ENCODE measurements at places on chromosomes 4 and X. TPM values are rescaled to one million over a fixed set of nuclear protein-coding genes. Genes with fewer than 3 reads are reported as not detected.

- H3K27ac ChIP-seq: no peak overlapping the region
- DNase-seq: no peak
- no peak overlapping the region for H3K4me3 ChIP-seq
- H3K4me1 ChIP-seq: no peaks in the 10 kb centered on the region
- H3K36me3 ChIP-seq: no peaks in the 10 kb centered on the region
Observed at GRCh38 chr4:173707658-173708419, 177.8 kb upstream of the HAND2 start.

GRCh38 chr4:17812801-17813200 lies 2.0 kb downstream of the NCAPG start:
- no peaks in the 10 kb centered on the region for H3K27me3 ChIP-seq
- peaks cover 17% of the 10 kb centered on the region for H3K4me1 ChIP-seq
- no peaks in the 10 kb centered on the region for H3K36me3 ChIP-seq
- no peak overlapping the region for H3K27ac ChIP-seq

The TREX2 gene
- 1.6 TPM for total RNA-seq

DNA sequence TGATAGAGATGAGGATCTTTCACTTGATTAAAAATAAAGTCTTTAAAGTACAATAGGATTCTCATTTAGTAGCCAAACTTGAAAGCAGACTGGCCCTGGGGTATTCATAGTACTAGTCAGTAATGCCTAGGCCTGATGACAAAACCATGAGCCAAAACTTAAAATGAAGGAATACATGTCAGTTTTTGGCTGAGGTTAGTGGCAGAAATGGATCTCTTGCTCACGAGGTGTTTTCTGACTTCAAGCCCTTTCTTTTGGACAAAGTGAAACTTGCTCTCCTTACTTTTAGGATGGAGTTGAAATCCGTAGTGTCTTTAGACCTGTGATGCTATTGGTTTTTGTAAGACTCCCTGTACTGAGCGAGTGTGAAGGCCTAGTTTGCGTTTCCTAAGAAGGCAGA lies 157.7 kb downstream of the CCNG2 start:
- no peaks in the 10 kb centered on the region for H3K4me1 ChIP-seq
- H3K27ac ChIP-seq: no peak overlapping the region
- no peaks in the 10 kb centered on the region for H3K27me3 ChIP-seq
- no peak overlapping the region for H3K4me3 ChIP-seq

DNA sequence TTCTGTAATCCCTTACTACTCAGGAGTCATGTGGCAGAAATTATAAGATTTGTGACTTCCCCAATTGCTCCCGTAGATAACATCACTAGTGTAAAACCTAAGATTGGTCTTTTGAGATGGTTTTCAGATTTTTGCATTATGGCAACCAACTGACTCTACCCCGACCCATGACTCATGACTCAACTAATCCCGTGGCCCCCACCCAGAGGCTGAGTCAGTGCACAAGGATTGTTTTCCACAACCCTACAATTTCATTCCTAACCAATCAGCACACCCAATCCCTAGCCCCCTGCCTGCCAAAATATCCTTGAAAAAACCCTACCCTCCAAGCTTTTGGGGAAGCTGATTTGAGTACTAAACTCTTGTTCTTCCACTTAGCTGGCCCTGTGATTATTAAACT lies 109.4 kb upstream of the FAM9C start:
- no peaks in the 10 kb centered on the region for H3K4me1 ChIP-seq
- H3K27ac ChIP-seq: no peak overlapping the region
- no peaks in the 10 kb centered on the region for H3K36me3 ChIP-seq
- no peak overlapping the region for H3K4me3 ChIP-seq
- H3K27me3 ChIP-seq: no peaks in the 10 kb centered on the region

The CDKN2AIP gene
- 10.9 TPM for total RNA-seq

DNA sequence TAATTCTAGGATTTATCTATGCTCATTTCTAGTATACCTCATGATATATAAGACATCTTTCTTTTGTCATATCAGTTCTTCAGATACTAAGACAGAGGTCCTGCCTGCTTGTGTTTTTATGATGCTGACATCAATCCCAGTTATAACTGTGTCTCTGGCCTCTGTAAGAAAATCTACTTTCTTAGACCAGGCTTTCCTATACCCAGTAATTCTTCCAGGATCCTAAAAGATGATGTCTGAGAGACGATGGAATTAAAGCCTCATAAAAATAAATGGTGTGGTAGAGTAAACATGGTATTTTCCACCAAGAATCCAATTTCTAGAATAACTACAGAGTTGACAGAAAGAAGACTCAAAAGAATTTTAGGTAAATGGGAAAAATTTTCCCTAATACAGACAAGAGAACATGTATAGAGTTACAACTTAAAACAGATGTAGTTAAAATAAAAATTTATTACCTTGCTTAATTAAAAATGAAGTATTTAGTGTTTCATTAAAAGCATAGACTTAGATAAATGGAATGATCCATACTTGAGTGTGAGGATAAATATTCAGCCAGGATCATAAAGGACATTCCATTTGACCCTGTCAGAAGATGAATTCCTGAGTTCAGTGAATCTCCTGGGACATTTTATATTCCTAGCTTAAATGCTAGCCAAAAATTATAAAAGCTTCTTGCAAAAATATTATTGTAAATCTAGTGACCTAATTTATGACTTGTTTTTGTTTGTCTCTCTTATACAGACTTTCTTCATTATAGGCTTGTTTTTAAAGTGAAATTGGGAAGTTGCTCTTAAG lies 137.4 kb downstream of the PDLIM5 start:
- peaks cover 2% of the 10 kb centered on the region for H3K36me3 ChIP-seq
- H3K27me3 ChIP-seq: no peaks in the 10 kb centered on the region
- H3K4me1 ChIP-seq: no peaks in the 10 kb centered on the region
- H3K27ac ChIP-seq: no peak overlapping the region
- no peak overlapping the region for H3K4me3 ChIP-seq

DNA sequence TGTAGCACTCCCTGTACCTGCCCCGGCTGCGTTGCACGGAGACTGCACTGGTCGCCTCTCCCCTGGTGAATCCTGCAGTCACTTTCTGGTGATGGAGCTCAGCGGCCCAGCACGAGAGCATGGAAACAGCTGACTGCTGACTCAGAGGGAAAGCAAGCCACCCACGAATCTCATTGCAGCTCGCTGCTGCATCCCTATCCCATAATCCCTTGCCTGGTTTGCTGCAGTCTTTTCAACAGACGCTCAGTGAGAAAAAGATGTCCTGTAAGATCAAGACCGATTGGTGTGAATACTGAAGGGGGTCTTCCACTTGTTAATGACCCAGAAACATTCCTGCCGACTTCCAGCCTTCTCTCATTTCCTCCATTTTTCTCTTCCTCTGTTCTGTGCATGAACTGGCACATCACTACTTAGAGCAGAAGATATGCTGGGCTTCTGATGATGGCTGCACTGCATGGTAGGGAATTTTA lies 52.9 kb downstream of the TRIM2 start:
- H3K4me3 ChIP-seq: no peak overlapping the region
- no peaks in the 10 kb centered on the region for H3K36me3 ChIP-seq
- no peaks in the 10 kb centered on the region for H3K4me1 ChIP-seq
- no peak overlapping the region for H3K27ac ChIP-seq
- no peaks in the 10 kb centered on the region for H3K27me3 ChIP-seq

The ABCG2 gene
- total RNA-seq: 2.1 TPM

- no peak overlapping the region for H3K4me3 ChIP-seq
- DNase-seq: no peak
- no peak overlapping the region for H3K27ac ChIP-seq
- H3K27me3 ChIP-seq: no peaks in the 10 kb centered on the region
- H3K4me1 ChIP-seq: peaks cover 27% of the 10 kb centered on the region
- no peaks in the 10 kb centered on the region for H3K36me3 ChIP-seq
Observed at GRCh38 chr4:153501578-153501977, 35.4 kb downstream of the TMEM131L start.

GRCh38 chr4:90078440-90078839 lies 48.8 kb upstream of the CCSER1 start:
- H3K27ac ChIP-seq: no peak overlapping the region
- no peak overlapping the region for H3K4me3 ChIP-seq
- no peaks in the 10 kb centered on the region for H3K4me1 ChIP-seq
- no peaks in the 10 kb centered on the region for H3K36me3 ChIP-seq
- DNase-seq: no peak

DNA sequence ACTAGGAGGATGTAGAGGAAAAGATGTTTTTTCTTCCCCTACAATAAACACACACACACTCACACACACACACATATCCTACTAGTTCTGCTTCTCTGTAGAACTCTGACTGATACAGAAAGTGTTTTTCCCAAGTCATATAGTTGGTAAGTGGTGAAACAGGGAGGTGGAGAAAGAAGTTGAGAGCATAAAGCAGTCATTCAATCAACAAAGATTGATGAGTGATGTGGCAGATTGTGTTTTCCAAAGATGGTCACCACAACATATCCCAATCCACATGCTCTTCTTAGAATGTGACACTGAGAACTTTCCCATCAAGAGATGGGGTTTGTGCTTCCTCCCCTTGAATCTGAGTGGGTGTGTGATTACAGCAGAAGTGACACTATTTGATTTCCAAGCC lies 123.4 kb upstream of the ATP6AP2 start:
- DNase-seq: no peak
- H3K27me3 ChIP-seq: no peaks in the 10 kb centered on the region
- H3K4me3 ChIP-seq: no peak overlapping the region
- H3K27ac ChIP-seq: no peak overlapping the region
- no peaks in the 10 kb centered on the region for H3K36me3 ChIP-seq

GRCh38 chrX:9786798-9787635 lies 788 bp downstream of the SHROOM2 start:
- DNase-seq: peak; percentile 48
- peak overlapping the region; percentile 35 for H3K27ac ChIP-seq
- H3K27me3 ChIP-seq: no peaks in the 10 kb centered on the region
- no peaks in the 10 kb centered on the region for H3K36me3 ChIP-seq
- peak overlapping the region; percentile 13 for H3K4me3 ChIP-seq
- H3K4me1 ChIP-seq: peaks cover 19% of the 10 kb centered on the region

GRCh38 chr4:3231471-3231870 lies 17.5 kb upstream of the MSANTD1 start:
- DNase-seq: no peak
- H3K36me3 ChIP-seq: peaks cover 28% of the 10 kb centered on the region
- H3K27ac ChIP-seq: no peak overlapping the region
- no peaks in the 10 kb centered on the region for H3K27me3 ChIP-seq

The DUSP21 gene
- not detected for total RNA-seq

DNA sequence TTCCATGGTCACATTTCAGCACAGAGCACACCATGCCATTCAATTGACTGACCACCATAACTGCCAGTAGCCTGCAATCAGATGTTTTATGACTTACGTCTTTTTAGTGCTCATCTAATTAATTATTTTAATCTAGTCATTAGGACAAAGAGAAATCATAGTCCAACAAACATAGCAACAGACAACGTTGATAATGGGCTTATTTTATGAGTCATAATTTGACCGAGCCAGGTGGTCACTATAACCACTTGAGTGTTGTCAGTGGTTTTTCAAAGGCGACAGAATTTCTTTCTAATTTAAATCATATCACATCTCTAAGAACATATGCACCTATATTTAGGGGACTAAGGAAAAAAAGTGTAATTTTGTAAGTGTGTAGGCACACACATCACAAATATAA lies 1.9 kb downstream of the SEC24D start:
- H3K36me3 ChIP-seq: no peaks in the 10 kb centered on the region
- H3K27me3 ChIP-seq: no peaks in the 10 kb centered on the region
- no peak overlapping the region for H3K4me3 ChIP-seq
- peaks cover 55% of the 10 kb centered on the region for H3K4me1 ChIP-seq
- H3K27ac ChIP-seq: peak overlapping the region; percentile 97
- no peak for DNase-seq

- H3K36me3 ChIP-seq: no peaks in the 10 kb centered on the region
- H3K27ac ChIP-seq: no peak overlapping the region
- DNase-seq: peak; percentile 70
- H3K4me1 ChIP-seq: no peaks in the 10 kb centered on the region
Observed at GRCh38 chrX:119729408-119730201, 28.8 kb upstream of the SOWAHD start.

- no peak for DNase-seq
- no peaks in the 10 kb centered on the region for H3K36me3 ChIP-seq
- no peak overlapping the region for H3K4me3 ChIP-seq
- no peaks in the 10 kb centered on the region for H3K27me3 ChIP-seq
- H3K27ac ChIP-seq: no peak overlapping the region
- peaks cover 11% of the 10 kb centered on the region for H3K4me1 ChIP-seq
Observed at GRCh38 chr4:73487233-73487632, 5.7 kb downstream of the AFM start.

DNA sequence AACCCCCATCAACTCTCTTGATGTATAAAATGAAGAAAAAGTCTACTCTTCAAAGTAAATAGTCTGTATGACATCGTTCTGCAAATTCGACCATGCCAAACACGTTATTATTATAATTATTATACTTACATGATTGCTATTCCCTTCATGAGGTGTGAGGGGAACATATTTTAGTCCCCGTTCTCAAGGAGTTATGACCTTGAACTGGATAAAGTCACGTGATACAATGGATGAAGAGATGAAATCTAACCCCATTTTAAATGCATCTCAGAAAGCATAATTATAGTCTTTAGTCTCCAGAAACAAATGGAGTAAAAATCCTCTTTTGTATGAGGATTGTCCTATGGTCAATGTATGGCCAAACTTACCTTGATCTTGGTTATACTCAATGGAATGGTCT lies 250.3 kb downstream of the HS3ST1 start:
- H3K27ac ChIP-seq: no peak overlapping the region

The TMEM187 gene
- total RNA-seq: 10.9 TPM

The MAP7D3 gene
- total RNA-seq: 6.7 TPM

The HPGDS gene
- 3.6 TPM for total RNA-seq

The MAGEA2 gene
- total RNA-seq: not detected

- peak overlapping the region; percentile 46 for H3K27ac ChIP-seq
- H3K27me3 ChIP-seq: no peaks in the 10 kb centered on the region
- no peaks in the 10 kb centered on the region for H3K36me3 ChIP-seq
Observed at GRCh38 chrX:6990552-6991193, 156.8 kb upstream of the STS start.

DNA sequence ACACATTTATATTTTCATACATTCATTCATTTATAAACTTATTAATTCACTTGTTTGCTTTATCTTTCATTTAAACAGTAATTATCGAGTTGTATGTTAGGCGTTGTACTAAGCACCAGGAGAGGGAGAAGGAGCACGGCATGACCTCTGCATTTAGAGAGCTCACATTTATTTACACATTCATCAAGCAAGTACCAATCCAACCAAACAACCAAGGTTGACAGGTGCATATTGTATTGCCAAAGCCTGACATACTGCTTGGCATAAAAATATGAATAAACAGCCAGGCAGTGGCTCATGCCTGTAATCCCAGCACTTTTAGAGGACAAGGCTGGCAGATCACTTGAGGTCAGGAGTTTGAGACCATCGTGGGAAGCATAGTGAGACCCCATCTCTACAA lies 37.0 kb upstream of the CLNK start:
- no peaks in the 10 kb centered on the region for H3K27me3 ChIP-seq
- no peak overlapping the region for H3K27ac ChIP-seq
- no peak overlapping the region for H3K4me3 ChIP-seq

- no peaks in the 10 kb centered on the region for H3K4me1 ChIP-seq
- H3K27ac ChIP-seq: no peak overlapping the region
- H3K36me3 ChIP-seq: no peaks in the 10 kb centered on the region
- H3K27me3 ChIP-seq: no peaks in the 10 kb centered on the region
Observed at GRCh38 chr4:152920768-152921167, 15.4 kb upstream of the FHDC1 start.

GRCh38 chrX:15815779-15816437 lies 25.6 kb downstream of the ZRSR2 start:
- H3K4me3 ChIP-seq: no peak overlapping the region
- no peaks in the 10 kb centered on the region for H3K27me3 ChIP-seq
- H3K36me3 ChIP-seq: no peaks in the 10 kb centered on the region

Measured in body of pancreas (tissue), 4 donors.